ENCODE measurements at places on chromosomes 2 and 18.

GRCh38 chr2:127597984-127598380 is 48.0 kb upstream of the GPR17 start:
- DNase-seq, result no peak

GRCh38 chr2:80058562-80058961 is 246.0 kb downstream of the LRRTM1 start:
- DNase-seq, result no peak

GRCh38 chr2:157922815-157923214 is 46.7 kb upstream of the ACVR1 start:
- DNase-seq, result no peak

DNA sequence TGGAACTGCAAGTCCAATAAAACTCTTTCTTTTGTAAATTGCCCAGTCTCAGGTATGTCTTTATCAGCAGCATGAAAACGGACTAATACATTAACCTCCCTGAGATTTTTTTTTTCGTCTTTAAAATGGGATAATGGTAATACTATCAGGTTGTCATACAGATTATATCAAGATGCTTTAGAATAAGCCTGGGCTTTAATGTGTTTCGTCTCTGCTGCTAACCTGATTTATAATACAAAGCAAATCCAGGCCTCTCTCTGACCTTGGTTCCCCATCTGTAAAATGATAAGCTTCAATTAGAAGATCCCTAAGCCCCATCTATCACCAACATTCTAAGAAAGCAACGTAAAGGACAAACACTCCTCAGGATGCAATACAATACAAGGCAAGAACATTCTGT is 283.5 kb downstream of the LRATD1 start:
- DNase-seq, result no peak

DNA sequence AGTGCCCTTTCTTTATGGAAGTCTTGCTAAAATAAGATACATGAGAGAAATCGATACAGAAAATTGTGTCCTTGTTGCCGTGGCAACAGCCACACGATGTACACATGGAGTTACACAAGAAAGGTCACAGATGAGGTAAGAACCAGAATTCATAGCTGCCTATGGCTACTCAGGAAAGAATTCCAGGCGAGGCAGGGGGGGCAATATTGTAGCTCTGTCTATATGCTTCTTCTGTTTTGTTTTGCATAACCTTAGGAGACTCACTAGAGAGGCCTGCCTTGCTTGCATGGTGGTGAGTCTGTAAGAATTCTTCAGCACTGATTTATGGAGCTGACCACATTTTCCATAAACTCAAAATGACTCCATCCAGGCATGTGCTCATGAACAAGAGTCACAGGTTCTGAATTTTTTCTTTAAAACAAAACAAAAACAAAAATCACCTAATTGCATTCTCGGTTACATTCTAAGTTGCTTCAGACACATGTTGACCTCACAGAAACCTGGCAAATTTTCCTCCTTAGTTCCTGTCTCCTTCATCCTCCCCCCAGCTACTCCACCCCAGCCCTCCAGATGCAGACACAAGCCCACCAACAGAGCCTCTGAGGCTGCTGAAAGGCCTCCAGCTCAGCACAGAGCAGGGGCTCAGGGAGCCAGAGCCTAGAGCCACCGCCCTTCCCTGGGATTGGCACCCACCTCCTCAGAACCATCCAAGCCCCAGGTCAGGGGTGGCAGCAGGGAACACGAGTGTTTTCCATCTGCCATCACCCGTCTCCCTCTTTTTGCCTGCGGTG is 183.5 kb downstream of the ANTXR1 start:
- DNase-seq, result no peak

GRCh38 chr18:58570360-58571064 is 58.4 kb downstream of the ALPK2 start:
- DNase-seq, result no peak

Data from CMK (cell line).